ENCODE measurements at places on chromosomes 3 and 15.

- DNase-seq: no peak
Measured at GRCh38 chr3:71048948-71049347, 534.6 kb downstream of the FOXP1 start.

GRCh38 chr3:185065059-185065458 is 87.8 kb downstream of the C3orf70 start:
- DNase-seq: no peak

DNA sequence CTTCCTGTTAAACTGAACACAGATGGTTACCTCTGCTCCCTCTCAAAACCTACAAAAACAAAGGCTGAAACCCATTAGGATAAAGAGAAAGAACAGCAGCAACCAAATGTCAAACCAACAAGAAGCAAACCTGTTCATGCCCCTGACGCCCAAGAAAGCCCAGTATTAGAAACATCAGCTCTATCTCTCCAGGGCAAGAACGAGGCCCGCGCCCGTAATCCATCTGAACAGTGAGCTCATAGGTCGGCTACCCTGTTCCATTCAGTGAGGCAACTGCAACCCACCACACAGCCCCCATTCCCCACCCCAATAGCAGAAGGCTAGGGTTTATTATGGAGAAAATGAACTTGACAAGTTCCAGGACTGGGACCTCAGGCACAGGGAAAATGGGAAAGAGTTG is 10.0 kb downstream of the LSG1 start:
- no peak for DNase-seq

DNA sequence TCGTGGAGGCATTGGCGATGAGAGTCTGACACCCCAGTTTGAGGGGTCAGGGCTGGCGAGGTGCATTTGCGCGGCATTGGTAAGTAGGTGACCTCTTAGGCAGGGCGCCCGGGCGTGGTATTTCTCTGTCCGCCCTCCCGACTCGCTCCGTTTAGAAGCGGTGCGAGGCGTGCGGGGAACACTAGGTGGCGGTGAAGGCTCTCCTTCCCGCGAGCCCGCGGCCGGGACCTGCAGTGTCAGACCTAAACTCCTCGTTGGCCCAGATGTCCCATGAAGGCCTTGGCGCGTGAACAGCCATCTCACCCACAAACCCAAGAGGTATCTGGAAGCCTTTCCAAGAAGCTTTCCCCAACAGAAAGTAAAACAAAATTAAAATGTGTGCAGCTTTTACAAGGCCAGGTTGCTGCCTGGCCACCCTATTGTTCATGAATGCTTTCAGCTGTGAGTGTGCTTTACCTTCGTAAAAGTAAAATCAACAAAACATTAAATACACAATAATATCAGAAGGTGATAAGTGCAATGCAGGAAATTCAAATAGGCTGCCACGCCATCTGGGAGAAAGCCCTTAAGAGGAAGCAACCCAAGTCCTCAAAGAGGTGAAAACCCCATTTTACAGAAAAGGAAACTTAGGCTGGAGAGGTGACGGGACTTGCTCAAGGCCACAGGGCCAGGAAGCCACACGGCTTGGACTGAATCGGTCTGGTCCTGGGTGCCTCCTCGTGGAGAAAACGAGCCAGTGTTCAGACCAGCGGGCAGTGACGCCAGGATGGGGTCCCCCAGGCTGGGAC is 120.3 kb downstream of the ETFA start:
- peak; percentile 72 for DNase-seq

DNA sequence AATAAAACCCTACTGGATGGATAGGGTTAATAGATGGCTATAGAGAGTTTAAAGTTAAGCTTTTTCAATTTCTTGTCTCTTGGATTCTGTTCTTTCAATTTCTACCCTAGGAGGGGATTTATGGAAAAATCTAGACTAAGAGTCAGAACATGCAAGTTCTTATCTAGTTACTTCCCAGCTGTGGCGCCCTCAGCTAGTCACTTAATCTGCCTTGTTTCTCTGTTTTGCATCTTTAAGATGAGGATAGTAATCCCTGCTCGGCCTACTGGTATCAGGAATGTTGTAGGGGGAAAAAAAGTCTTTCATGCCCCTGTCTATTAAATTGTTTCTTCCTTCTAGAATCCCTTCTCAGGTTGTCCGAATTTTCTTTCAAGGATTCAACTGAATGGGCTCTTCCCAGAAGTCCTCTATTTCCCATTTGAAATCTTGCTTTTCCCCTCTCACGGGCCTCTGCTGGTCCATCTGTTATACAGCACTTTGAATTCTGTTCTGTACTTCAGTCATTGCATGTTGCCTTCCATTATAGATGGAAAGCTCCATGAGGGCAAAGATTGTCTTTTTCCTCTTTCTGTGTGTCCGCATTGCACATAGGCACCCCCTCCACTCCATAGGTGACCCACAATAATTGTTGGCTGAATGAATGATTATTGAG is 4.4 kb downstream of the KCTD6 start:
- DNase-seq: no peak

GRCh38 chr3:13111173-13111872 is 38.1 kb upstream of the IQSEC1 start:
- no peak for DNase-seq

- DNase-seq: no peak
Measured at GRCh38 chr3:172814738-172815137, 64.2 kb downstream of the ECT2 start.

- DNase-seq: no peak
Measured at GRCh38 chr15:51244423-51244869, 94.0 kb downstream of the CYP19A1 start.

Data from stimulated activated CD4-positive, alpha-beta T cell treated with anti-CD3 and anti-CD28 coated beads, Interleukin-4, amount 100 ng/mL, for 24 hours (primary cell).